ENCODE measurements at places on chromosomes 16 and 17.
A peak's percentile ranks its signal among the peaks of the same experiment; 100 is the strongest.

- no peak for DNase-seq
Measured at GRCh38 chr16:13921328-13921727, 1.4 kb downstream of the ERCC4 start.

GRCh38 chr17:40493697-40494096, 7.7 kb downstream of the TNS4 start:
- DNase-seq = no peak

GRCh38 chr17:77785312-77785905, 173.1 kb upstream of the TNRC6C start:
- DNase-seq = no peak

- DNase-seq = peak; percentile 61
Measured at GRCh38 chr17:4872786-4873185, 26.6 kb upstream of the C17orf107 start.

- DNase-seq = no peak
Measured at GRCh38 chr17:62822080-62822904, 14.2 kb upstream of the MARCHF10 start.

DNA sequence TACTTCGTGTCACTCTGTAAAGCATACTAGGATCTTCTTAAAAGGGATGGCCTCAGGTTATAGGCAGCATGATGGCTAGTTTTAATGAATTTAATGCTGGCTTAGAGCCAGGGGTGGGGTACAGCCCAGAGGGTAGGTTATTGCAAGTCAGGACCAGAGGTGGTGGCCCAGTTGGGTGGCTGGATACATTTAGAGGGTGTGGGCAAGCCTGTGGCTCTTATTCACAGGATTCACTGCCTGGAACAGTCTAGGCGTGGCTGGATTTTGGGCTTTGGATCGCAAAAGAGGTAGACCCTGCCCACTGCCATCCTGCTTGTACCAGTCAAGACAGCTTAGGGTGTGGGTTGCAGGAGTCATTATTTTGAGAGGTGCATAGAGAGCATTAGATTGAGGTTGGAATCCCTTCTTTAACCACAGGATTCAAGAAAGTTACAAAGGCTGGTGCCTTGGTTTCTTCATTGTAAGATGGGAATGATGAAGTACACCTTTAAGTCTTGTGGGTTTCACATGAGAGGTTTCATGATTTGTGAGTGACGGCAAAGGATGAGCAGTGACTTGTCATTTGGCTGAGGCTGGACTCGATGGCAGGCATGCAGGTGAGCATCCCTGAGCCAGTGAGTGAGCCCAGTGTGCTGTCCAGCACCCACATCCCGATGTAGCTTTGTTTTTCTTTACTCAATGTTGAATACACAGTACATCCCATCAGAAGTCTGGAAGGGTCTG, 85.2 kb downstream of the KSR1 start:
- no peak for DNase-seq

GRCh38 chr16:31456988-31457360, 2.3 kb upstream of the ARMC5 start:
- no peak for DNase-seq

- no peak for DNase-seq
Measured at GRCh38 chr17:11814655-11815262, 182.5 kb downstream of the ZNF18 start.

GRCh38 chr16:31092330-31092729, 2.3 kb downstream of the VKORC1 start:
- DNase-seq = peak; percentile 16

DNA sequence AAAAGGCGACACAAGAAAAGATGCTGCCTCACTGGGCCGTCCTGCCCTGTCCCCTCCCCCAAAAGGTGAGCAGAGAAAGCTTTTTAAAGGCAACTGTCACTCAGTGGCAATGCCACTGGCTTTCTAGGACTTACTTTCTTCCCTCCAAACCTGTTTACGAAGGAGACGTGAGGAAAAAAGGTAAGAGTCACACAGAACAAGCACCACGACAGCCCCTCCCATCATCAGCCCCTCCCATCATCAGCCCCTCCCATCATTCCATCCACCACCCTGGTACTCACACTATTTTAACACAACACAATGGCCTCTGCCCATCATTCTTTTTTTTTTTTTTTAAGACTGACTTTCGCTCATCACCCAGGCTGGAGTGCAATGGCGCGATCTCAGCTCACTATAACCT, 77.1 kb downstream of the NXN start:
- DNase-seq = no peak

DNA sequence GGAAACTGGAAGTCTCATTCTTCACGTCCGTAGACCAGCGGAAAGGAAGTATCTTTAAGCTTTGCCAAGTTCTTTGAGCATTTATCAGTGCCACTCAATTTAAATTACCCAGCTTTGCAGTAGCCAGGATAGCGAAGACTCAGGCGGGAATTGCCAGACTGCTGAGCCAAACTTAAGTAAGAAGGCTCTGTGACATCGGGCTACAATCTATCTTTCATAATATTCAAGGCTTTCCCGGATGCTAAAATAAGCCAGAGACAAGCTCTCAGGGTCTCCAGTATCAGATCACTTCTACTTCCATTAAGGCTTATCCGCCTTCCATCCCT, 436 bp upstream of the BRIP1 start:
- no peak for DNase-seq

GRCh38 chr16:27084307-27085028, 17.7 kb downstream of the C16orf82 start:
- DNase-seq = no peak

DNA sequence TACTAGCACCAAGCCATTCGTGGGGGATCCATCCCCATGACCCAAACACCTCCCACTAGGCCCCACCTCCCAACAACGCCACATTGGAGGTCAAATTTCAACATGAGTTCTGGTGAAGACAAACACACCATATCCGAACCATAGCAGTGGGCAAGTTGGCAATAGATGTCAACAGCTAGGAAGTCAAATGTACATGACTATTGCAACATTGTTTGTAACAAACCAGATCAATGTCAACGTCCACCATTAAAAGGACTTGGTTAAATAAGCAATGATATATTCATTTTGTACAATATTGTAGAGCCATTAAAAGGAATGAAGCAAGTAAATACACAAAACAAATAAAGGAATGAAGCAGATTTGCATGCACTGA, 26.5 kb upstream of the CIITA start:
- no peak for DNase-seq

GRCh38 chr17:22128723-22129122, 436.4 kb downstream of the KCNJ18 start:
- no peak for DNase-seq

- DNase-seq = no peak
Measured at GRCh38 chr16:66677179-66677578, 19.4 kb downstream of the CMTM4 start.

- DNase-seq = peak; percentile 39
Measured at GRCh38 chr16:74297145-74297665, 591 bp downstream of the PSMD7 start.

GRCh38 chr16:88349903-88350900, 32.6 kb upstream of the ZNF469 start:
- DNase-seq = peak; percentile 60

- no peak for DNase-seq
Measured at GRCh38 chr16:87052506-87052905, 264.7 kb downstream of the C16orf95 start.

GRCh38 chr17:66542129-66542966, 239.9 kb downstream of the PRKCA start:
- DNase-seq = no peak

DNA sequence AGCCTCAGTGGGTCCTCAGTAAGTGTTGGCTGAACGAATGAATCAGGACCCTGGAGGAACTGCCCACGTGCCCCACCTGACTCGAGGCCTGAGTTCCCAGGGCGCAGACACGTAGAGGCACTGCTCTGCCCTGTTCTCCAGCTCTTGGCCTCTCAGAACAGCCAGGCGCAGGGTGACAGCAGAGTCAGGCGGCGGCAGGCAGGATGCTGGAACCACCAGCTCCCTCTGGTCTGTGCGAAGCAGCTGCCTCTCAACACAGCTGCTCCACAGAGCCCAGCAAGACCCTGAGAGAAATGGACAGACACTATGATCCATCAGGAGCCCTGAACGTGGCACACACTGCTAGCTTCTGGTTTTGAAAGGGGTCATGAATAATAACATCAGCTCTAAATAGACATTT, 53.1 kb upstream of the BCO1 start:
- DNase-seq = no peak

GRCh38 chr17:76997981-76998531, 129.9 kb downstream of the MGAT5B start:
- DNase-seq = no peak

DNA sequence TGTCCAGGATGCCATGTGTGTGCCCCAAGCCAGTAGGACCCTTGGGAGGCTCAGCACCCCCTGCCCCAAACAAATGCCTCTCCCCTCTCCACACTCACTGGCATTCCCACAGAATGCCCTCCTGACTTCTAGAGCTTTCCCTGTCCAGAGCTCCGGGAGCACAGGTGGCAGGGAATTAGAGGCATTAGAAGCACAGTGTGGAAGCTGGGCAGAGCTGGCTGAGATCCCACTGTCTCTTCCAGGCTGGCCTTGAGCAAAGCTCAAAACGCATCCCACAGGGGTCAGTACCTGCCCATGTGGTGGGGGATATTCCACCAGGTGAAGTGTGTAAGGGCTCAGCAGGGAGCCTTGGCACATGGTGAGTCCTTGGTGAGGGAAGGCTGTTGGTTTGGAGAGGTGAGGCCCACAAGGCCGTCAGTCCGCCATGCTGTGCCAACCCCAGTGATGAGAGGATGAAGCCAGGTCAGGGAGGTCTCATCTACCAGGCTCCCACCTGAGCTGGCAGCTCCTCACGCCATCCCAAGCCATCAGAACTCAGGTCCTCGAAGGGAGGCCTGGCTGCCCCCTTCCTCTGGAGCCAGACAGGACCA, 18.1 kb downstream of the ENDOV start:
- DNase-seq = no peak

DNA sequence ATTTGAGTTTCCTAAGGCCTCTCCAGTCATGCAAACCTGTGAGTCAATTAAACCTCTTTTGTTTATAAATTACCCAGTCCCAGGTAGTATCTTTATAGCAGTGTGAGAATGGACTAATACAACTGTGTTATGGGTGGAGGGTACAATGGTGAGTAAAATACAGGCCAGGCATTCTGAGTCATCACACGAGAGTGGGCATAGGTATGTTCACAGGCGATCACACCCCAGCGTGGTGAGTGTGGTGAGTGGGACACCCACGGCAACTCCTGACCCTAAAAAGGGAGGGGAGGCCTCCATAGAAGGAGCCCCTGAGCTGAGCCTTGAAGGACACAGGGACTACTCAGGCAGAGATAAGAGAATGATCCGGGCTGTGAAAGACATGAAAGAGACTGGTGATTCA, 22.6 kb upstream of the MAPT start:
- no peak for DNase-seq

DNA sequence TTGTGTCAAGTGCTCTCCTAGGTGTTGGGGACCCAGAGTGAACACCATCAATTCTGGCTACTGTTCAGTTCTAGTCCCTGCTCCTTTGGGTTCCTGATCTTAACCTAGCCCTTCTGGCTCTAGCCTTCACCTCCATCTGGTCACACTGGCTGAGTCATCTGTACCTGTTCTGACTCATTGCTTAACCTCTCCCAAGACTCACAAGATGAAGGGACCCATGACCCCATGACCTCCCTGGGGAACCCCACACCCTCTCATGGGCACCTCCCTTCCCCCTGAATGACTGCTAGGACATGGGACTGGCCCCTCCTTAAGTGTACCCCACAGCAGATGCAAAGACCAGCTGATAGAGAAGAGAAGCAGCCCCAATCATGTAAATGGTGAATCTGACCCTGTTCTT, 345.8 kb upstream of the CDH5 start:
- no peak for DNase-seq

GRCh38 chr16:68289202-68289601, 21.5 kb downstream of the SLC7A6OS start:
- no peak for DNase-seq

DNA sequence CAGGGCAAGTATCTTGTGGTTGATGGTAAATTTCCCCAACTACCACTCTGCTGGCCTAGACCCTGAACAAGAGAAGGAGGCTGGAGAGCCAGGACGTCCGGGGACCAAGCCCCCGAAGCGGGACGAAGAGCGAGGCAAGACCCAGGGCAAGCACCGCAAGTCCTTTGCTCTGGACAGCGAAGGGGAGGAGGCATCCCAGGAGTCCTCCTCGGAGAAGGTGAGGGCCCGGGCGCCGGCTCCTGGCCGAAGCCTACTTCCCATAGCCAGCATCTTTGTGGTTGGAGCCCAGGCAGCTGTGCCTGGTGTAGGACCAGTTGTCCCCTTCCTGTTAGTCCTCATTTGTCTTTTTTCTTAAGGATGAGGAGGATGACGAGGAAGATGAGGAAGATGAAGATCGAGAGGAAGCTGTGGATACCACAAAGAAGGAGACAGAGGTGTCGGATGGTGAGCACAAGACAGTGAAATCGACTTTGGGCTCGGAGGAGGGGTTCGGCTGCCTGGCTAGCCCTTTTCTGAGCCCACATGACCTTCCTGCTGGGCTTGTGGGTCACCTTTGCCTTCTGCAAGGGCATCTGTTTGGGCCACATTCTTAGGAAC, 11.8 kb downstream of the SETD1A start:
- DNase-seq = no peak

DNA sequence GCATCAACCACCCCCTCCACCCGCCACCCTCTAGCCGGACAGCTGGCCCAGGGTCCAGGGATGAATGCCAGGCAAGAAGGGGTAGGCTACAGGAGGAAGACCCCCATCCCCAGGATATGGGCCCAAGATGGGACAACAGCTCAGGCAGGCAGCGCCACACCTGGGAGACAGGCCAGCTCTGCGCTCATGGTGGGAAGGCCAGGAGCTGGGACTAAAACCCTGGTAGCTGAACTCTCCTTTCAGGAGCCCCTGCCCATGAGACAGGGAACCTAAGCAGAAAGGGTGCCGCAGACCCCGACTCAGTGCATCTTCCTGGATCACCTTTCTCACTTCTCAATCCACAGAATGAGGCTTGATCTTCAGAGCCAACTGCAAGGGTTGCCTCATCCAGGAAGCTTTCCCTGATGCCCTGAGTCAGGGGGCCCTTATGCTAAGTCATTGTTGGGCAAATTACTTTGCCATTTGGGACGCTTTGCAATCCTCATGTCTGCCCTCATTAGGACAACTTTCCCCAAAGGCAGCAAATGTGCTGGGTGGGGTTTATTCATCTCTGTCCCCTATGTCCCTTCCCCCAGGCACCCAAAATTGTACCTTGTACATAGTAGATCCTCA, 9.0 kb downstream of the ZDHHC1 start:
- DNase-seq = peak; percentile 52
